ENCODE measurements at places on chromosomes 6 and 20.

GRCh38 chr6:163381118-163381756, 33.3 kb upstream of the QKI start:
- DNase-seq, result no peak

DNA sequence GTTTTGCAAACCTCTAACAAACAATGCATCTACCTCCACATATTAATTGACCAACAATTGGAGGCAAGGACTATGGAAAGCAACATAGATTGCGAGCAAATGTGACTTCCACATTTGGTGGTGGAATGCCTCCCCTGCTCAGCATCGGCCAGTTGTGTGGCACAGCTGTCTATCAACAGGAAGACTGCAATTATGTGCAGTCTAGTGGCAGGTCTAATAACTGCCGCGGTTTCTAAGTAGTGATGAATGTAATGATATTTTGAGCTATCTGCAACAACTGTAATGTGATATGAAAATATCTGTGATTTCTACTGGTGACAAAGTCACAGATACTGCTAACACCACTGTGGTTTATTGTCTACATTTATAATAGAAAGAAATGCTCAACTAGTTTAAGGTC, 56.8 kb downstream of the NCR2 start:
- DNase-seq, result no peak

DNA sequence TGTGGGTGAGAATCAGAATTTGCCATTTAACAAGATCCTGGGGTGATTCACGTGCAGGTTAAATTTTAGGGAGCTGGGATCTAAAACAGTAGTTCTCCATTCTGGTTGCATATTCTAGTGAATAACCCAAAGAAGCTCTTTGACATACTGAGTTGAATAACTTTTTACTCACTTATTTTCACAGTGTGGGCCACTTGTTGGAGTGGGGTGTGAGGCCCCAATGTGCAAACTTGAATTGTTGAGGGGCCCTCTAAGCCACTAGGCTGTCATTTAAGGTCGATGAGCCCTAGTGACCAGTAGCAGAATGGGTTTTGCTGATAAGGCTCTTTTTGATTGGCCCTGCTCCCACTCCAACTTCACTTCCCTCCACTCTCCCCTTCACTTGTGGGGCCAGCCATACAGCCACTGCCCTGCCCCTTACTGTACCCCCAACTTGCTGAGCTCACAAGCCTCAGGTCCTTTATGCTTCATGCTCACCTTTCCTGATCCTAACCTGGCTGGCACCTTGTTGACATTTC, 33.6 kb upstream of the RIPOR2 start:
- DNase-seq, result no peak

GRCh38 chr6:119326291-119327005, 23.1 kb downstream of the MAN1A1 start:
- no peak for DNase-seq

DNA sequence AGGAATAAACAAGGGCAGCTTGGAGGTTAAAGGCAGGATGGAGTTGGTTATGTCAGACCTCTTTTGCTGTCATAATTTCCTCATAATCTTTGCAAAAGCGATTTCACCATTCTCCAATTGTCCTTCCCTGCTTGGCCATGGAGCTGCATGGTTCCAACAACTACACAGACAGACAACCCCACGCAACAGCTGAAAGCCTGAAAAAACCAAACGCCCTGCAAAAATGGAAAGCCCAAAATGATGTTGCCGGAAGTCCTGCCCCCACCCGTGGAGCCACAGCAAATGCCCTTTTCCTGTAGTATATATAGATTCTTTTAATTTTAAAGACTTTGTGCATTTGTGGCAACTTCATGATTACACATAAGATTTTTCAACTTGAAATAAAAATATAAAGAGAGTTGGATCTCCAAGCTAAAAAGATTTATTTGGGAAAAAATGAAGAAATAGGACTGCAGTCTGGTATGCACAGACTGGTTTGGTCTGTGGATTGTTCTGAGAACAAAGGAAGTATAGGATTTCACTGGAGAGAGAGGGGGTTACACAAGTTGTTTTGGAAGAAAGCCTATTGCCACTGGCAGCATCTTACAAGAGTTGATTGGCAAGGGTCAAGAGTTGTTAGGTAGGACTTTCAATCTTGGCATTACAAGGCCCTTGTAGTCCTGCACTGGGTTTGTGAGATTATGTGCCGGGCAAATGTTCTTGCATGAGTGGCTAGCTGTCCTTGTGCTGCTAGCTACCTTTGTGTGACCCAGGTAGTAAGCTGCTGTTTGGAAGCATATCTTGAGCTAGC, 190.0 kb downstream of the C6orf118 start:
- DNase-seq, result no peak

DNA sequence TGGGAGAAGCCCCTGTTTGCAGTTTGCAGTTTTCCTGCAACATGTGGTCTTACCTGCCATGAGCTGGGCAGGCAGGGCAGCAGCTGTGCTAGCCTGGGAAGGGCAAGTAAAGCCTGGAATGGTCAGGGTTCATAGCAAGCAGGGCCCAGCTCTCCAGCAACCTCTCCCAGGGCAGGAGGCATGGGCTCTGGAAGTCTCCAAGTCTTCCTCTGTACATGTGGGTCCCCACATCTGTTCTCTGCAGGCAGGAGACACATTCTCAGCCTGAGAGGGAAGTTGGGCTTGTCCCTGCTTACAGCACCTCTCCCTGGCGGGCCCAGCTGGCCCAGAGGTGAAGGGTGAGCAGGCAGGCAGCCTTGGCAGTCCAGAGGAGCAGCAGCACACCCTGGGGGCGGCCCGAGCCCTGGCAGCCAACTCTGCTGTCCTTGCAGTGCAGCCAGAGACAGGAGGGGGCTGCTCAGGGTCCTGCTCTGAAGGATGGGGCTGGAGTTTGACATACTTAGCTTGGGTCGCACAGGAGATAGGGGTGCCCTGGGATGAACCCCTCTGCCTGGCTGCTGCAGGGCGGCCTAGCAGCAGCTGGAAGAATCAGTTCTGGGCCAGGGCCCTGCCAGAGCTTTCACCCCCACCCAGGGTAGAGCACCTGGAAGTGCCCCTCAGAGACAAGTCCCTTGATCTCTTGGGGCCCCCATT, 176.0 kb downstream of the MRPL14 start:
- no peak for DNase-seq

DNA sequence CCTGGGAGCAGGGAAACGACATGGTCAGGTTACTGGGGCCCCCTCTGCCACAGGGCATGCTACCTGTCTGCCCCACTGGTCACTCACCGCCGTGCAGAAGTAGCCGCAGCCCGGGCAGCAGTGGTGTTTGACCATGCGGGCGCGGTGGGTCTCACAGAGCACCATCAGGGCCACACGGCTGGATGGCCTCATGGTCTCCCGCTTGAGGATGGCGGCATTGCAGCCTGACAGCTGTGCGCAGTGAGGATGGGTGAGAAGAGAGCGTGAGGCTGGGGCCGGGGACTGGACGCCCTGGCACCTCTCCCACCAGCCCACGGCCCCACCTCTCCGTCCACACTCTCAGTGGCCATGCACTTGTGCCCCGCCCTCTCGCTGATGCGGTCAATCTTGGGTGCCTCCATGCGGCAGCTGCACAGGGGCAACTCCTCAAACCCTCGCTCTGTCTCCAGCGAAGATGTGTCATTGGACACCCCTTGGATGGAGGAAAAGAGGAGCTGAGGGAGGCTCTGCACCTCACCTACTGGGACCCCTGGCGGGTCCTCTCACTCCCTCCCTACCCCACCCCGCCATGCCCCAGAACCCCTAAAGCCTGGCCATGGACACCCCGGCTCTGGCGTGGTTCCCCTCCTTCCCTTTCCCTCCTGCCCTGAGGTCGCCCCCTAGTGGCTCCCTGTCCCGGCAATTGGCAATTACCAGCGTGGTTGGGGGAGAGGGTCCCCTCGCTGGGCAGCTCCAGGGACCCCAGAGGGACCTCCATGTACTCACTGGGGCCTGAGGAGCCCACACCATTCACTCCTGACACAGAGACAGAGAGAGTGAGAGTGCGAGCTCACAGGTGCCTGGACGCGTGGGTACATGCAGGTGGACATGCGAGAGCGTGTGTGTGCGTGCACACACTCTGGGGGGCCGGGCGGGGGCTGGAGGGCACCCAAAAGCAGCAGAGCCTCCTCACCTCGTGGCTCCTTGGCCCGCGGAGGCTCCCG, 8.9 kb downstream of the EHMT2 start:
- no peak for DNase-seq

GRCh38 chr20:13102694-13103093, 93.9 kb downstream of the SPTLC3 start:
- no peak for DNase-seq

GRCh38 chr6:10964684-10965083, 77.8 kb downstream of the SYCP2L start:
- DNase-seq, result no peak

DNA sequence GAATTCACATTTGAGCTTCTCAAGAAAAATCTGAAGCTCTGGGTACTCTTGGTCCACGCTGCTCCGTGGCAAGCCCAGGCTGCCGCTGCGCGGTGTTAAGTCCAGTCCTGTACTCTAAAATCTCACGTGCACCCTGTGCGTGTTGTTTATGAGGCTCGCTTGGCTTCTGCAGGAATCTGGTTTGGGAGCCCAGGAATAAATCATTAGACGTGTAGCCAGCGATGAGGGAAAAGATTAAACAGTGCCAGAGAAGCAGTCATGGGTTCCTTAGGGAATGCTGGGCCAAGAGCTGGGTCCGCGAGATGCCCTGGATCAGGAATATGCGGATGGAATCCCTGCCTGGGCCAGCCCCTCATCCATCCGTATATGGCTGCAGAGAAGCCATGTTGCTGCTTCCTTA, 87.3 kb downstream of the KCNB1 start:
- no peak for DNase-seq

DNA sequence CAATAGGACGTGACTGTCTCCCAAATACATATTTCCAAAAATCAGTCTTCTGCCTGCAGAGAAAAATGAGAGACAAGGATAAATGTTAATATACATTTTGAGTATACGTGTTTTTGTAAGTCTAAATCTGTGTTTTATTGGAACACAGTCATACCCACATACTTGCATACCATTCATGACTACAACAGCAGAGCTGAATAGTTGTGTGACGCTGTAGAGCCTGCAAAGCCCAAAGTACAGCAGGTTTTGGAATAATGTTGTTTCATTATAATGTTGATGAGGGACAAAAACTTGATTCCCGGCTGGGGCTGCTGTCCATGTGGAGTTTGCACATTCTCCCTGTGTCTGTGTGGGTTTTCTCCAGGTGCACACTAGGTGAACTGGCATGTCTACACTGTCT, 23.8 kb upstream of the FBXO9 start:
- DNase-seq, result no peak

GRCh38 chr20:8129211-8129976, 2.7 kb upstream of the PLCB1 start:
- DNase-seq, result no peak

DNA sequence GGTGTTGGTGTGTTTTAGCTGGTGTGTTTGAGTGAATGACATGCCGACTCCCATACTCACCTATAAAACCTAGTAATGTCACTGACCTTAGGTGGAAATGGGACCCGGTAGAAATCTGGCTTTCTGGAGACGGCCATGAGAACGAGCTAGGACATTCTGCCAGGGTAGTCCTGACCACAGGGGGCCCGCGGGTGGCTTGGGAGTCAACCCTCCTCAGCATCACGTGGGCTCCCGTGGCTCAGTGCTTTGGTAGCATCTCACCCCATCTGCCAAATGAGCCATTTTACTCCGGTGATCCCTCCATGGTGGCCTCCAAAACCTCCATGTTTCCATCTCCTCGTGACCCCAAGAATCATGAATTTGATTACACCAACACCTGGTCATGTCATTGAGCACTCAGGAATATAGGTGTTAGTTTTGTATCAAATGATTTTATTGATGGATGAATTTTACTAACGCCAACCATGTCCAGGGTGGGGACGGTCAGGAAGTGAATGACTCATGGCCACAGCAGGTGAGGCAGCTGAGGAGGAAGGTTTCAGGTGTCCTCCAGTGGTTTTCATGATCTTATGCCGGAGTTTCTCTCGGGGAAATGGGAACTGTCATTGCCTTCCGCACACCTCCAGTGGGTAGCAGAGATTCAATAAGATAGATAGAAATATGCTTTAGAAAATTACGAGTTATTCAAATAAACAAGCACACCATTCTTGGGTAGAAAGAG, 195.0 kb downstream of the SYNDIG1 start:
- no peak for DNase-seq
